Activated T-cell treated with anti-CD3 and anti-CD28 coated beads, Interleukin-2, amount 50 U/mL, for 24 hours (primary cell): ENCODE measurements at places on chromosomes 4 and X.

GRCh38 chrX:148215726-148216125 is 234.6 kb downstream of the FMR1NB start:
- no peak for DNase-seq

DNA sequence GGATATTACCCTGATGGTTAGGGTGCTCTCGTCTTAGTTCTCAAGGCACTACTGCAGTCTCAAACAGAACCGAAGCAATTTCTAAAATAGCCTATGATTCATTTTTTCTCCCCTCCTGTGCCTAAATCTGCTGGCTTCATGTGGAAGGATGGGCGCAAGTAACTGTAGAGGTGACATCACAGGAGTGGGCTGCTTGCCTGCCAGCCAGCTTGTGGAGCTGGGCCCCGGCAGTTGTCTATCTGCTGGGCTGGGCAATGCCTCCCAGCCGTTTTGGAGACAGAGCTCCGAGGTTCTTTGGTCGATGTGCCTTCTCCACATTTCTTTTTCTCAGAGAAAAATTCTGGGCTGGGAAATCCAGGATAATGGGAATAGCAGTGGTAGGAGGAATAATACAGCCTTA is 34.3 kb upstream of the CITED1 start:
- no peak for DNase-seq

- DNase-seq = no peak
These were observed 222.6 kb upstream of the RASGEF1B start for GRCh38 chr4:81694176-81694913.

DNA sequence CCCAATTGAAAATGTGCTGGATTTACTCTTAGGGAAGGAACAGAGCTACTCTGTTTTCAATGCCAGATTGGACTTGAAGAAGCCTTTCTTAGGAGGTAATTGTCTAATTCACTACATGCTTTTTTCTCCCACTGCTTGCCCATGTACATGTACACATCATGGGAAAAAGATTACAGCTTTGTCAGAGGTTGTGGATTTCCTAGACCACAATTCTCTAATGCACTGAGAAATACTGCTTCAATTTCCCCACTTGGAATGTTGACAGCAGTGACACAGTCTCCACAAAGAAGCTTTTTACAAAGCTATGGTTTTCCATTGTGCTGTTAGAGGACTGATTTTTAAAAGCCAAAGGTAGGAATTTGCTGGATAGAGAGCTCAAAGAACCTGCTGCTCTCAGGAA is 19.5 kb downstream of the ZAR1 start:
- no peak for DNase-seq

- DNase-seq = no peak
These were observed 10.8 kb downstream of the CTAG1A start for GRCh38 chrX:154595559-154596249.

GRCh38 chr4:140250989-140251552 is 97.1 kb upstream of the MAML3 start:
- no peak for DNase-seq

DNA sequence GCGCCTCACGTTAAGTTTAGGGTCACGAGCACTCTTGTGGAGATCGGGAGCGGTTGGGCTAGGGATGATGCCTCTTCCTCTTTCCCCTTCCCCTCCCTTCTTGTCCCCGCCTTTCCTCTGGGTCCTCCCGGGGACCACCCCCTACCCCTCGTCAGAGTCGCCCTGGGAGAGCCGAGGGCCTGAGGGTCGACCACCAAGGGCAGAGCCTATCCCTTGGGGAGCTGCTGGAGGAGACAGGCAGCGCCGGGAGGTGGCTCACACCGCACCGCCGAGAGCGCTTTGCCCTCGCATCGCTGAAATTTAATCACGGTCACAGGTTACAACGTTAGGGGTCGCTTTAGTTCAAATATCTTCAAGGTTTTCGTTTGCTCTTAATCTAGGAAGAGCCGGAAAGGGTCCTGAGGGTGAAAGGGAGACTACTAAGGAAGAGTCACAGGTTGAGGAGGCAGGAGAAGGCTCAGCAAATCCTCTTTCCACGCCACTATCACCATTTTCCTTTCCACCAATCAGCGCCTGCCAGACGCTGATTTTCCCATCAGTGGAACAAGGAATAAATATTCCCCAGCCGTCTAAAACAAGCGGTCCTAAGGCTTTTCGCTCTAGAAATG is 528 bp upstream of the SNCA start:
- no peak for DNase-seq

DNA sequence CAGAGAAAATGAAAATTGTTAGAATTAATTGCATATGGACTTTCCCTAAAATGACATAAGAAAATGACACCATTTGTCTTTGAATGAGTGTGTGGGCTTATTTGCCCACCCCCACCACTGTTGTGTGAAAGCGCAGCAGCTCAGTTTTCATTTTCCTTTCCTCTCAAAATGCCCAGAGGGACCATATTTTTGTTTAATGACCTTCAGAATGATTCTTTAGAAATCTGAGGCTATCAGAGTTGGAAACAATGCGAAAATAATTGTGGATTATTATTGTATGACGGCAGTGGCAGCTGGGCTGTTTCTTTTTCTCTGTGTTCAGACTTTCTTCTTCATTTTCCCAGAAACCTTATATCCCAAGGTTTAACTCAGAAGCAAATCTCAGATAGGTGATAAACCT is 44.6 kb upstream of the TEX13A start:
- DNase-seq = no peak

DNA sequence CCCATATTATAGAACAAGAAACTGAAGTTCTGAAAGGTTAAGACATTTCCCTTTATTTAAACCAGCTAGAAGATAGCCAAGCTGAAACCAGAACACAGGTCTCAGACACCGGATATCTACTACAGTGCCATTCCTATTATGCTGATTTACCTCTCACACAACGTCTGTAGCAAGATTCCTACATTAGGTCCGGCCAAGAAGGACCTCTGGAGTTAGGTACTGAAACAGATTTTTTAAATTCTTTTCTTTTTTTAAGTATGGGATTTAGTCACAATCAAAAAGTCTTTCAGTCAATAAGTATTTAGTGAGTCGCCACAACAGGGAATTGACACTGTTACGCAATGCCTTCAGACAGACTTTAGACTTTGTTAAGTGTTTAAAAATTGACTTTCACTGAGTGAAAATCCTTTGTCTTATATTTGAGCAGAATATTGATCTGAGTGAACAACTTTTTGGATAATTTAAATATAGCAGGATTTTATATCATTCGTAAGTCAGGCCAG is 26.5 kb upstream of the SPANXN4 start:
- no peak for DNase-seq

DNA sequence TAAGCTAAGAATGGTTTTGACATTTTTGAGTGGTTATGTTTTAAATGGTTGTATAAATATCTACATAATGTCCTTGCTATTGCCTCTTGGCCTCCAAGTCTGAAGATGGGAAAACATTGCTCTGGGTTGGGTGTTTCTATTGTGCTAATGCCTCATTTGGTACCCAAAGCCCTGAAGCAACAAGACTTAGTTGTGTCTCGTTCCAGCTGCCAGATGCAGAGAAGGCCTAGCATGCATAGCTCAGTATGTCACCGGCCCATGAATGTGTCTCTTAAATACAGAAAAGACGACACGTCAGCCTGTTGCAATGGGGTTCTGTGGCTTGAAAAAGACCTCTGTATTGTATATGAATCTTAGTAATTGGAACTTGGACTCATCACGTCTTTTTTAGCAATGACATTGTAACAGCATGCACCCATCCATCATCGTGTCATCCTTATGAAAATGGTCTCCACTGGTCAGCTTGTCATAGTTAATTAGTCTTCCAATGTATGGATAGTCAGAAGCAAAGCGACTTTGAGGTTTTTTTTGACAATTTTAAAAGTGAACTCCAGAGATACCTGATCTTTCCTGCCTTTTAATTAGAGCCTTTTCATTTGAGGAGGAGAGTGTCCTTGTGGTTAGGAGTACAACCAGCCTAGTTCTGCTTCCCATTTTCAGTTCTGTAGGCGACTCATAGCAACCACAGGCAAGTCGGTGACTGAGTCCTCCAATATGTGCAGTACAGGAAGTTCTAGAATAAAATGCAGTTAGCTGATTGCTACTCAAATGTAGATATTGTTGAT is 126.4 kb upstream of the GATB start:
- no peak for DNase-seq
